ENCODE measurements at places on chromosomes 6 and 20.
A peak's percentile ranks its signal among the peaks of the same experiment; 100 is the strongest.

GRCh38 chr6:30325150-30325872 is 1.4 kb upstream of the TRIM39 start:
- DNase-seq = peak; percentile 66

- peak; percentile 34 for DNase-seq
Observed at GRCh38 chr6:20056350-20056992, 155.8 kb downstream of the MBOAT1 start.

GRCh38 chr6:138107752-138108592 is 753 bp upstream of the PERP start:
- no peak for DNase-seq

DNA sequence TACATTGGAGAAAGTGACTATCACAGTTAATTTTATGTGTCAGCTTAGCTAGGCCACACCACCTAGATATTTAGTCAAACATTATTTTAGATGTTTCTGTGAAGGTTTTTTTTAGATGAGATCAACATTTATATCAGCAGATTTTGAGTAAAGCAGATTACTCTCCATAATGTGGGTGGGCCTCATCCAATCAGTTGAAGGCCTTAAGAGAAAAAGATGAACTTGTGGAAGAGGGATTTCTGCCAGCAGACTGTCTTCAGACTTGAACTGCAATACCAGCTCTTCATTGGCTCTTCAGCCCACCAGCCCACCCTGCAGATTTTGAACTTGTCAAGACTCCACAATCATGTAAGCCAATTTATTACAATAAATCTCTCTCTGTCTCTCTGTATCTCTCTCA is 25.1 kb upstream of the FBXO30 start:
- DNase-seq = no peak

- DNase-seq = no peak
Observed at GRCh38 chr6:108039681-108040080, 34.9 kb downstream of the OSTM1 start.

- DNase-seq = no peak
Observed at GRCh38 chr6:104941729-104942091, 15.2 kb upstream of the LIN28B start.

DNA sequence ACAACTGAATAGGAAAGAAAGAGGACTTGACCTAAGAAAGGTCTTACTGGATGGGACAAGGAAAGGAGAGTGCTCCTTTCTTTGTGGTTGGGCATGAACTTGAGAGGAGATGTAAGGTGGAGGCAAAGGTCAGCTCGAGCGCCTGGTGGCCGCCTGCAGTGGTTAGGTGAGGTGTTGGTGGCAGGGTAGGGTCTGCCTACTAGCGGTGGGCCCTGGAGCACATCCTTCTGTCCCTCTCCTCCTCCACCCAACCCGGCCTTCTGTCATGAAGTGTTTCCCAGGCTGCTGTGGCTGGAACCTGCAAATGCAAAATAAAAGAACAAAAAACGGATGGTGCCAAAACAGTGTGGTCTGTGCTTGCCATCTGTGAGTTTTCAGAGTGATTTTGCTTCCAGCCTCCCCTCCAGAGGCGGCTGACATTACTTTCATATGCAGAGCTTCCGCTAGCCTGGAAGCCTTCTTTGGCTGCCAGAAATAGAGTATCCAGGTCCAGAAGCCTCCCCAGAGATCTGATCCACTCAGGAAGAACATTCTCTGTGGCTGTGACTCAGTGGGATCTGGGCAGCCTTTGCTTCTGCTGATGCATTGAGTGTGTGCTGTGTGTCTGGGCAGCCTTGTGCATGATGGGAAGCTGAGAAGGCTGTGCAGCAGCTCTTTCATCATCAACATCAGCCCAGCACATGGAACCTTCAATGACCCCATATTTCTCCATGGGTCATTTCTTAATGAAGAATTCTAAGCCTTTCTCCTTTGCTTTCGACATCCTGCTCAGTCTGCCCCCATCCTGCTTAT is 79.8 kb upstream of the FAM184A start:
- no peak for DNase-seq

- no peak for DNase-seq
Observed at GRCh38 chr6:133547136-133547535, 306.0 kb downstream of the EYA4 start.

- DNase-seq = no peak
Observed at GRCh38 chr6:145260484-145261175, 474.7 kb downstream of the EPM2A start.

DNA sequence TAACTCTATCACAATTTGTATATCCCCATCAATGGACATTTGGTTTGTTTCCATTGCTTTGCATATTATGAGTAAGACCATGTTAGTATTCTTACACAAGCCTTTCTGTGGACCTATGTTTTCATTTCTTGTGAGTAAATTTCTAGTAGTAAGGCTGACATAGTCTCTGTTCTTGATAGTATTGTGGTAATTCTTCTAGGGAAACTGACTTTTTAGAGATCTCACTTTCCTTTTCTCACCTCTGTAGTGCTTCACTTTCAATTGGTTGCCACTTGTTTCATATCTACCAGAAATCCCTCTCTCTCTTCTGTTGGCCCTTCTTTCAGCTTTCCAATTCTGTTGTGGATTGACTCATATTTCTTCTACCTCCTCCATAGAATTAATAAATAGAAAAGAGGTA is 8.5 kb downstream of the ISM1 start:
- no peak for DNase-seq

GRCh38 chr20:48603116-48603818 is 224.5 kb downstream of the PREX1 start:
- DNase-seq = no peak

- no peak for DNase-seq
Observed at GRCh38 chr20:50408526-50409364, 101.4 kb upstream of the PTPN1 start.

DNA sequence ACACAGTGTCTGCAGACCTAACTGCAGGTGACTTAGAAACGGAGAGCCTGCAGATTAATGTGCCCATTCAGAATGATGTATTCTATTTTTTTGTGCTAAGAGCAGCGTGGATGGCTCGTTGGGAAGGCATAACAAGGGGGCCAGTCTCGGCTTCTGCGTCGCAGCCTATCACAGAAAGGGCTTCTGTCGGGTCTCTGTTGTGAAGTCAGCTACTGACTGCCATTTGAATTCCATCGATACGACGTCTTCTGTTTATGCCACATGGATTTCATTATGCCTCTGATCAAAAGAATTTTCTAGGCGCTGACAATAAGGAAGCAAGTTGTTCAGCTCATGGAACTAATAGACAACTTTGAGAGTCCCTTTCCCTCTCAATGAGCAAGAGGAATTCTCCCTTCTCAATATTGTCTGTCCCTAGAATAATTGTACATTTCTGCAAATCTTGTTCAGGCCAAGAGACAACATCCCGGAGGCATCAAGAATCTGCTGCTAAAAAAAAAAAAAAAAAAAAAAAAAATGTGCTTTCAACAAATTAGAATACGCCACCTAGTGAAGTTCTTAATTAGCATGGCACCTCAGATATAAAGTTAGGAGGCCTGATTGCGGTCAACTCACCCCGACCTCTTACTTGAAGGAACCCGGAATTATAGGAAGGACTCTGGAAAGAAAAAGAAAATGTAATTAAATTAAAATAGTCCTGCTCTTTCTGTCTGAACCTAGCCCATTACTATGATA is 223.9 kb downstream of the TSHZ2 start:
- no peak for DNase-seq

DNA sequence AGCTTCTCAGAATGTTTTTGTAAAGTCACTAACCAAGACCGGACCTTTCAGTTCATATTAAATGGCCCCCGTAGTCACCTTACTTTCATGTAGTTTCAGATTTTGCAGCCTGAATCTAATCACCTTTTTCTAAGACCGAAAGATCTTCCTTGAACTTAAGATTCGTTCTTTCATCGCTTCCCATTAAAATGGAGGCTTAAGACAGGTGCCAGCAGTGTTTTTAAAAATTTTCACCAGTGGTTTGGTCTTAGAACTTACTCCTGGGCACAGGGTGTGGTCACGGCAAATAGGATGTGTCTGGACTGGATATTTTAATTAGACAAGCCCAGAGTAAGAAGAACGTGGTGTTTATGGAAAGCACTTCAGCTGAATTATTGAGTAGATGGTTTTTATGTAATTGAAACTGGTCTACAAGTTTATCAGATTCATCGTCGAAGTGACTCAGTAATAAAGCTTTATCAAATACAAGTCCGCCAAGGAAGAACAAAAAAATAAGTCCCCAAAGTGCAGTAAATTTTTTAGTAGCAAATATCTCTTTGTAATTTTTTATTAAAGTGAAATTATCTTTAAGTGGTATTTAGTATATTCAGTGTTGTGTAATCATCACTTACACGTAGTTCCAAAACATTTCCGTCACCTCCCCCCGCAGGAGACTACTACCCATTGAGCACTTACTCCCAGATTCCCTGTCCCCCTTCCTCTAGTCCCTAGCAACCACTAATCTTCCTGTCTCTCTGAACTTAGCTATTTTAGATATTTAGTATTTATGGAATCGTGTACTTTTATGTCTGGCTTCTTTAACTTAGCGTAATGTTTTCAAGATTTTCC is 868 bp downstream of the SRSF3 start:
- DNase-seq = peak; percentile 44

- no peak for DNase-seq
Observed at GRCh38 chr20:11101243-11101642, 427.4 kb upstream of the JAG1 start.

DNA sequence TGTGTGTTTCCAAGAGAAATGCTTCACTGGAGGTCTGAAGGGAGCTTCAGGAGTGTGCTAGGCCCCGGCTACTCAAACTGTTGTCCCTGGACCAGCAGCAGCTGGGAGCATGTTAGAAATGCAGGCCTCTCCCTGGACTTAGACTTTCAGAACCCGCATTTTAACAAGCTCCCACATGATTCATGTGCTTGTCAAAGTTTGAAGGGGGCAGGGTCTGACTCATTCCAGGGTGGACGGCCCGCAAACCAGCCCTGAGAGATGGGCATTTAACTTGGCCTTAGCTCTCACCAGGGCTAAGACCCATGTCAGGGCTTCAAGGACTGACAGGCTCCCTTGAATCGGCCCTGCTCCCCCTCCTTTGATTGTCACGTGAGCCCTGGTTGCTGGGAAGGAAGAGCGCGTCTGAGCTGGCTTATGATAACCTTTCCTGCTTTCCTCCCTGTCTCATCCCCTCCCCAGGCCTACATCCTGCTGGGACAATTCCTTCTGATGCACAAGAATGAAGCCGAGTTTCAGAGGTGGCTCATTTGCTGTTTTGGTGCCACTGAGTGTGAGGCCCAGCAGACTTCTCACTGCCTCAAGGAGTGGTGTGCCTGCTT is 35.5 kb downstream of the BANF2 start:
- DNase-seq = peak; percentile 55

DNA sequence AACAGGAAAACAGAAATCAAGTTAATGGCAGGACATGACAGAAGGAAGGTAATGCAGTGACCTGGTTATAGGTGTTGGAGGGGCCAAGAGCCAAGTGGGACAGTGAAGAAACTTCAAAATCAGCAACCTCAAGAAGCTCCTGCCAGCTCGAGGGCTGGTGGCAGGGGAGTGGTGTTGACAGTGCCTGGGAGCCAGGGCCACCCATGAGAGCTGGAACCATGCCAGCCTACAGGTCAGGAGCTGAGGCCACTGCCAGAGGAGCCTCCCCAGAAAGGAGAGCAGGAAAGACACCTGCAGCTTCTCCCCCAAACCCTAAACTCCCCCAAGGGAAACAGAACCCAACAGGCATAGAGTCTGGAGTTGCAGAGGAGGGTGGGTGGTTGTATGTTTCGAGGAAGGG is 262.1 kb downstream of the LRFN2 start:
- no peak for DNase-seq

DNA sequence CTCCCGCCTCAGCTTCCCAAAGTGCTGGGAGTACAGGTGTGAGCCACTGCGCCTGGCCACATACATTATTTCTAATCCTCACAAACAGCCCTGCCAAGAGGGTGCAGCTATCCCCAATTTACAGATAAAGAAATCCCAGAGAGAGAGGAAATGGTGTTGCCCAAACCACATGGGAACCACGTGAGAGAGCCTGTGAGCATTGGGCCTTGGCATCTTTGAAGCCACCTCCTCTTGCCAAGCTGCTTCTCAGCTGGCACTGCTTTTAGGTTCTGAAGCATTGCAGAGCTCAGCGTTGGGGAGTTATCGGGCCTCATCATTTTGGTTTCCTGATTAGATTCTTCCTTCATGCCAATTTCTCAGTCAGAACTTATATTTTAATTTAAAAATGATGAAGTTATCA is 80.3 kb downstream of the CTNNBL1 start:
- DNase-seq = no peak

DNA sequence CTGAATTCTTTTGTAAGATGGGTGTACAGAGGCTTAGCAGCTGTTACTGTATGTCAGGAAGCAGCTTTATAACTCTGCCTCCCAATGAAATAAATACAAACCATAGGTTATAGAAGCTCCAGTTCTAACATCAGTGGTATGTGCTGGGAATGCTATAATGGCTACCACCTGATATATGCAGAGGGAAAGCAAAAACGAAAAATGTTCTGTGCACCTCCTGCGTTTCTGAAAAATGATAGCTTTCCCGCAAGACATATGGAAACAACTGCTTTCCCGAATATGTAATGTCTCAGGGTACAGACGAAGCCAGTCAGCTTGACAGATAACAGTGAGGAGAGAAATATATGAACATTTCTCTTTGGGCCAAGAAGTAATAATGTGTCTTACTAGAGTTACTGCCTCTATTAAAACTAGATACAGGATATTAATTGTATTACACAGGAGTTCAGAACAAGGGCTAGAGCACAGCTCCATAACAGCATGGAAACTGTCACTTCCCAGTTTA is 517.0 kb upstream of the NRSN1 start:
- DNase-seq = no peak

- DNase-seq = no peak
Observed at GRCh38 chr6:159931112-159931511, 37.8 kb upstream of the IGF2R start.

DNA sequence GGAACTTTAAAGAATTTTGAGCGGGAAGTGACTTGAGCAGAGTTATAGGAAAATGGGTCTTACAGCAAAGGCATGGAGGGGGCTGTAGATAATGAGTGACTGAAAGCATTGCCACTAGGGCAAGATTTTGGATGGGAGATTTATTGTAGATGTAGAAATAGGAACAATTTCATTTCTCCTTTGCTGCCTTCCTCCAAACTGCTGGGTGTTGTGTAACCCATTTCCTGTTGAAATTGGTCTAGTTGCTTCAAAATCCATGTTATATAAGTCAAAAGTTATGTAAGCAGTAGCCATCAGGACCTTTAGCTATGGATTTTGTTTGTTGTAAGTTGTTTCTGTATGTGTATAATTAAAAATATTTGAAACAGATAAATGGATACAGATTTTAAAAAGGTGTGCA is 11.1 kb downstream of the YWHAB start:
- DNase-seq = no peak

- no peak for DNase-seq
Observed at GRCh38 chr20:6898928-6899327, 131.4 kb downstream of the BMP2 start.

DNA sequence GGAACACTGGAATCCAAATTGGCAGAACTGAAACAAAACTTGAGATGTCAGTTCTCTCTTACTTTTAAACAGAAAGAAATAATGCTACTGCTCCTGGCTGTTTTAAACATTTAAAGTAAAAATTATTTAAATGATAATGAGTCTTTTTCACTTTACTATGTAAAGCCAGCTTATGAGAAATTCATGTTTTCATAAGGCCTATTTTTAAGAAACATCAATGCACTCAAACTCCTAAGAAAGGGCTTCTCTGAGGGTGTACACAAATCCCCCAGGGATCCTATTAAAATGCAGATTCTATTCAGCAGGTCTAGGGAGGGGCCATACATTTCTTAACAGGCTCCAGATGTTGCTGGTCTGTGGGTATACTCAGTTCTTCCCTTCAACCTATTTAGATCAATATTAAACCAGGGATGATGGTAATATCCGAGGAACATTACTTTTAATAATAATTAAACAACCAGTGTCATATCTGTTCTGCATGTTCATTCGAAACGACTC is 2.3 kb downstream of the FERMT1 start:
- no peak for DNase-seq

- no peak for DNase-seq
Observed at GRCh38 chr6:1689141-1689540, 79.4 kb downstream of the FOXC1 start.
